Activated naive CD8-positive, alpha-beta T cell treated with anti-CD3 and anti-CD28 coated beads, Interleukin-2, amount 50 U/mL, for 24 hours (primary cell): ENCODE measurements at places on chromosomes 7 and 10.

DNA sequence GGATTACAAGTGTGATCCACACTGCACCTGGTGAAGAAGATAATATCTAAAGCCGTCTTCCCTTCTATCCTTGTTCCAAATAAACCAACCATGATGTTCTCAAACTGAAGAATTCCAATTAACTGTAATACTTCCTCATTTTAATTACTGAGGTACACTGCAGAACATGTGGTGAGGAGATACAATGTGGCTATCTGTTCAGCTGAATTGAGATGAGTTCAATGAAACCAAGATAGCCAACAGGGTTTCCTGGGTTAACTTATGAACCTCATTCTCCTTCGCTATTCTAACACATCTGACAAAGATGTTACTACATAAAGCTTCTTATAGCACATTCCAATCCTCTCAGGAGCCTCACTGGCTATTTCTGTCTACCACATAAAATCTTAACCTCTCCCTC lies 75.5 kb downstream of the RAPGEF5 start:
- no peak for DNase-seq

DNA sequence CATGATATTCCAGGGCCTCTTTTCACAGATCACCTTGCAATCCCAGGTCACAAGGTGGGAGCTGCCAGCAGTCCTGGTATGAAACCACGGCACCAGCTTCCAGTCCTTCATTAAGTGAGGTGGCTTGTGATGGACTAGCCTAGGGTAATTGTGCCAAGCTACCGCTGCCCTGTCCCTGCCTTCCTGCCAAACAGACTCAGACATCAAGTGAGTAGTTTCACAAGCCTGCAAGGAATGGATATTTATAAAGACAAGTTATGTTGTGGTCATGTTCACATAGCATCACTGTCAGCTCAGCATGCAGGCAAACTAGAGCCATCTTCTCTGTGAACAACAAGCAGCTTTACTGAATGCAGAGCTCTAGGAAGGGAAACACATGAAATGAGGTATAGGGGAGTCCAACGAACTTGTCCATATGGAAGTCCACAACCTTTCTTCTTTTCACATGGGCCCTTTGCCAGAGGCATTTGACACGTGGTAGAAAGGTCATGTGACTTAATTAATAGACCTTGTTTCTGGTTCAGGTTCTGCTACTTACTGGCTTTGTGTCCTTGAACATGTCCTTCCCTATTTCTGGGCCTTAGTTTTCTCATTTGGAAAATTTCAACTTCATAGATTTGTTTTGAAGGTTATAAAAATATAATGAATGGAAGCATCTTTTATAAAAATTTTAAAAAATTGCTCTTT lies 1061.2 kb downstream of the KCNMA1 start:
- DNase-seq = no peak

DNA sequence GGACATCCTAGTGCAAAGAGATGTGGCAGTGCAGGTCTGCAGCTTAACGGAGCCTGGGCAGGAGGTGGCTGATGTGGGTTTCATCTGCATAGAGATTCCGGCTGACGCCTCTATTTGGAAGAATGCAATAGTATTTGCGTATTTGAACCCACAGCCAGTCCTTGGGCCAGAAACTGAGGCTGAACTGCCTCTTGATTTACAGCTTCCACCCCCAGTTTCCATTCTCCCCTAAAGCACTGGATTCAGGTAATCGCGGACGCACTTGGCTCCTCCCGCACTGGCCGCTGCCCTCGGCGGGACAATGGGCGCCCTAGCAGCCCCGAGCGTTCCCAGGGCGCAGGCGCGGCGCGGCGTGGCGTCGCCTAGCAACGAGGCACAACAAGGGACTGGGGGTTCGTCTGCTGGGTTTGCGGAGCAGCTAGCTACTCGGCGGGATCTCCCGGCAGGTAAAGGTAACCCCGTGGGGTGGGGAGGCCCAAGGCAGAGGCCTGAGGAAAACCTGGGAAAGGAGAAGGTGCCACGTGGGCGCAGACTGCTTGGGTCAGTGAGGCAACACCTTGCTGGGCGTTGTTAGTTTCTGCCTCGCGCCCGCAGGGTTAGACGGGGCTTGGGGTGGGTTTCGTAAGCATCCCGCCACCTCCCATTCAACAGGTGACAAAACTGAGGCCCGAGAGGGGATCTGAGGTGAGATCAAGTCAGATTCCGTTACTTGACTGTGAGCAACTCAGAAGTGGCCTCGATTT lies at the start of gene ARMC3:
ARMC3 (plus strand) TSS at position 393 of the 743 bp plus-strand sequence. CDS start 3,944 bp downstream, outside the sequence.
- DNase-seq = peak; percentile 73

DNA sequence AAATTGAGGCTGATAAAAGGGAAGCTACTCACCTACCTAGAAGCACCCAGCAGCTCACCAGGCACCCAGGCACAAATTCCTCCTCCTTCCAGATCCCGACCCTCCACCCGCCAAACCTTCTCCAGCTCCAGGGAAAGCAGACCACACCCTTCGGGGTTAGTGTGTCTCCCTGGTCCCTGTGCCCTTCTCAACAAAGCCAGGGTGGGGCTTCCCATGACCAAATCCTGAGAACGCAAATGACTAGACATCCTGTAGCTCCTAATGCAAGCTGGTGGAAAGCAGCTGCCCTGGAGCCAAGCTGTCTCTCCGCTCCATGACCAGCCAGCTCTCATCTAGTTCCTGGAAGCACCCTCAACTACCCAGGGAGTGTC lies 4.4 kb downstream of the TBX20 start:
- DNase-seq = no peak

DNA sequence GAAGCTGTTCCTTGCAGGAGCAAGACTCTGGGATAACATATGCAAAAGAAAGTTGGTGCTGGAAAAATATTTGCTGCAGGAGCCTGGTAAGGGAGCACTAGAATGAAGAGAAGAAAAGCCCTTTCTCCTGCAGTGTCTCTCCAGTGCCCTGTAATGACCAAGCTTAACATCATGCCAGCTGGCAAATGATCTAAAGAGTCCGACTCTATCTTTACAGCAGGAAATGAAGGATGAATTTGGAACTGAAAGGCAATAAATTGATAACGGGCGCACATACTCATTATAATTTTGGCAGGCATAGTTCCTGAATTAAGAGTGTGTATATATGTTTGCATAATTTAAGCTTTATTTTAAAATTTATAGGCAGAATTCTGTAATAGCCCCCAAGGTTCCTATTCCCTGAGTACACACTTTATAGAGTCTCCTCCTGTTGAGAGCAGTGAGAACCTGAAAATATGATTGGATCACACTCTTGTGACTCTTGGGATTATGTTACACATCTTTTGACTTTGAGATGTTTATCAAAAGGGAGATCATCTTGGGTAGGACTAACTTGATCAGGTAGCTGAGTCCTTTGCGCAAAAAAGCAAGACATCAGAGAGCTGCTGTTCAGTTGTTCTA lies 299.0 kb upstream of the MBL2 start:
- DNase-seq = no peak

GRCh38 chr10:6406220-6407033 lies 173.6 kb downstream of the PRKCQ start:
- DNase-seq = no peak

- no peak for DNase-seq
Observed at GRCh38 chr7:157793087-157793353, 456.2 kb downstream of the DNAJB6 start.

GRCh38 chr7:106039486-106040060 lies 72.5 kb downstream of the SYPL1 start:
- no peak for DNase-seq

- DNase-seq = no peak
Observed at GRCh38 chr7:143352531-143353002, 9.9 kb downstream of the FAM131B start.

DNA sequence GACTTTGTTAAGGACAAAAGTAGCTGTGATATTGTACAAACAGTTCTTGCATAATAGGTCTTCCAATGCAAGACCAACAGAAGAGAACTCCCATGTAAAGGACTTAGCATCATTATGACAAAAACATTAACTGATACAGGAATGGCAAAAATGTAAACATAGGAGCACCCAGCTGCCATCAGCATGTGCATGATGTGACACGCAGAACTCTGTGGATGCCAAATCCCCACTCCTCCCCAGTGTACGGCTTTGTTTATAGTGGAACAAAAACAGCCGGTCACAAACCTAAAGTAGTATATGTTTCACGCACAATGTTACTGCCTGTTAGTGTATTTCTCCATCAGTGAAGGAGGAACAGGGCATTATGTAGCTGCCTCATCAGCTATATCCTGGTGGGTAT lies 316.0 kb upstream of the AOAH start:
- DNase-seq = no peak

- no peak for DNase-seq
Observed at GRCh38 chr7:127534636-127535035, 50.8 kb downstream of the GCC1 start.

- DNase-seq = no peak
Observed at GRCh38 chr7:38424750-38425463, 151.5 kb upstream of the TARP start.

DNA sequence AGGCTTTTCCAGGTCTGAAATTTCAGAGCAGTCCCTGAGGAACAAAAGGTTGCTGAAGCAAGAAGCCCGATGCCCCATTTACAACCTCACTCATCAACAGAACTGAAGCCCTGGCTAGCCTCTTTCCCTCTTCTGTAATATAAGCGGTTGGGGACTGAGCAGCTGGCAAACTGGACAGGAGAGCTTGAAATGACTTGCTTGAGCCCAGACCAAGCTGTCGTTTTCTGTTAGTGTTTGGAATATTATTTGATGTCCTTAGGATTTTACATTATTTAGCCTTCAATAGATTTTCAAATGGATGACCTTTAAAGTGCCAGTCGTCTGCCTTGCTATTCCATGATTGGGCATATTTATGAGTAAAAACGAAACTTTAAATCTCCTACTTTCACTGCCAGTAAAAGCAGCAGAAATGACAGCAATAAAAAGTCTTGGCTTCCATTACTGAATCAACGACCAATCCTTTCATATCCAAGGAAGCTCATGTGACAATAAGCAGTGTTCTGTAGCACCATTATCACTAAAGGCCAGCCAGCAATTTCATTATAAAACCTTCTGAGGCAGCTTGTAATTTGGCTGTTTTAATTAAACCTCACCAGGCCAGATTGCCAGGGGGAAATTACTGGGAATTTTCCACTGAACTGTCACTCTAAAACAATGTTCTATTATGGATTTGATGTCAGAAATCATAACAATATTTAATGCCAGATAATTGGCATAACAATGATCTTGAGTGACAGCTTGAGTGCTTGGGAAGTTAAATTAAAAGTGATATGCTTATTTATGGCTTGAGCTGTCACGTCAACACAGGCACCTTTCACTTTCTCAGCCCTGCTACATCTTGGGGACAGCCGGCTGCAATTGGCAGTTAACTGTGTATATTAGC lies 85.9 kb downstream of the LSMEM1 start:
- no peak for DNase-seq

GRCh38 chr10:77173615-77174461 lies 463.8 kb downstream of the KCNMA1 start:
- peak; percentile 76 for DNase-seq

- no peak for DNase-seq
Observed at GRCh38 chr7:45187089-45187945, 29.7 kb downstream of the RAMP3 start.

DNA sequence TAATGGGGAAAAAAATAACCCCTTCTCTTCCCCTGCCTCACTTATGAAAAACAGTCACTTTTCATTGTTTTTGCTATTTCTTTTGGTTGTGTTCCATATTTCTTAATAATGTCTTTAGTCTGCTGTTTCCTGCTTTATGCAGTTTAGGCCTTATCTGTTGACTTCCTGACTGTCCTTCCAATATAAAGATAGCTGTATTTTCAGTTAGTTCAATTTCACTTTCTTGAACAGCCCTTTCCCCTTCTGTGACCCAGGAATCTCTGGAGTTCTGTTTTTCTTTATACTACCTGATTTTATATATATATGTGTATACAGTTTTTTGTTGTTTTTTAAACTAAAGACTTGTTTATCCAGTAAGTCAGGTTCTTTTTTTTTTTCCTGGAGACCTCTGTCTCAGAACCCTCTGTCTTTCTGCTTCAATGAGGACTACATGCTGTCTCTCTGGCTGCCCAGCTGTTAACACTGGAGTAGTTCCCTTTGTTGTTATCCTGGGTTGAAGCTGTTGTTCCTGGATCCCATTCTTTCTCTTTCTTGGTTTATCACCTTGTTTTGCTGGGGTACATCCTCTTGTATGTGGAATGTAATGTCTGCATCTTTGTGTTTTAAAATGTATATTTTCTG lies 87.2 kb downstream of the GSDME start:
- no peak for DNase-seq

- no peak for DNase-seq
Observed at GRCh38 chr10:100775386-100775785, 30.0 kb downstream of the PAX2 start.

- no peak for DNase-seq
Observed at GRCh38 chr10:70441161-70441894, at the start of gene NODAL. NODAL (minus strand) TSS chr10:70441681; CDS start chr10:70441667, 14 bp downstream.

DNA sequence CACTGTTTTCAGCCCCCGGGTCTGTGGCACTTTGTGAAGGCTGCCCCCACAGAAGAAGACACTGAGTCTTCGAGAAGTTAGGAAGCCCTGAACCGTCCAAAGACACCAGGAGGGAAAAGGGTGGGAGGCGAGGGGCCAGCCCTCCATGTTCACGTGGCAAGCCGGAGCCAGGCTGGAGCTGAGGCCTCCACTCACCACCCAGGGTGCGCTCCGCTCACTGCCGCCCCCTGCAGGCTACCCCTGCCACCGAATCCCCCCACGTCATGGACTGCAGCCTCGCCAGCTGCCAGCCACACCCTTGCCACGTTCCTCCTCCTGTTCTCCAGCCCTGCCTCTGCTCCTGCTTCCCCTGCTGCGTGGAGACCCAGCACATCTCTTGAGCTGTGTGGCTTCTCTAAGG lies 59.0 kb upstream of the EN2 start:
- peak; percentile 34 for DNase-seq

- no peak for DNase-seq
Observed at GRCh38 chr10:112539340-112539739, 92.3 kb downstream of the VTI1A start.

DNA sequence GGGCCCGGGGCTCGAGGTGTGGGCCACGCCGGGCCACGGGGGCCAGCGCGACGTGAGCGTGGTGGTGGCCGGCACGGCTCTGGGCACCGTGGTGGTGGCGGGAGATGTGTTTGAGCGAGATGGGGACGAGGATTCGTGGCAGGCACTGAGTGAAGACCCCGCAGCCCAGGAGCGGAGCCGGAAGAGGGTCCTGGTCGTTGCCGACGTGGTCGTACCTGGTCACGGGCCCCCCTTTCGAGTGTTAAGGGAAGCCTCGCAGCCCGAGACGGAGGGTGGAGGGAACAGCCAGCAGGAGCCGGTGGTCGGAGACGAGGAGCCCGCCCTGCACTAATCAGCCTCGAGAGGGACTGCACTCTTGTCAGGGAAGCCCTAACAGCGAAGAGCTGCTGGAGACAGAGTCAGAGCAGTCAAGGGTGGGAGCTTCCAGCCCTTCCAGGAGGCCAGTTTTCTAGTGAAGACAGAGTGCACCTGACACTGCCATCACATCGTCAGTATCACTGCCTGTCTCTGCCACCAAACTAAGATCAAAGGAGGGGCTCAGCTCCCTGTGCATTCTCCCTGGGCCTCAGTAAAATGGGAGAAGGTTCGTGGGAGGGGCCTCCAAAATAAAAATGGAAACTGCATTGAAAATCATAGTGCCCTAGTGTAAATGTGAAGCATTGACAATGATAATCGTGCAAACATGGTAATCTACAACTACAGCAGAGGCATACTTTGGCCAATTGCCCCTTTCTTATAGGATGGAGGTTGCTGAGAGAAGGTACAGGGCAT lies 1.3 kb downstream of the MBLAC1 start:
- peak; percentile 33 for DNase-seq
